ENCODE measurements at places on chromosomes 13 and 19.

GRCh38 chr13:95256091-95256490 is 45.2 kb downstream of the ABCC4 start:
- DNase-seq, result peak; percentile 87

- DNase-seq, result no peak
These were observed 5.2 kb downstream of the HSH2D start for GRCh38 chr19:16148443-16149229.

- no peak for DNase-seq
These were observed 1.6 kb downstream of the RPL13A start for GRCh38 chr19:49488863-49489537.

DNA sequence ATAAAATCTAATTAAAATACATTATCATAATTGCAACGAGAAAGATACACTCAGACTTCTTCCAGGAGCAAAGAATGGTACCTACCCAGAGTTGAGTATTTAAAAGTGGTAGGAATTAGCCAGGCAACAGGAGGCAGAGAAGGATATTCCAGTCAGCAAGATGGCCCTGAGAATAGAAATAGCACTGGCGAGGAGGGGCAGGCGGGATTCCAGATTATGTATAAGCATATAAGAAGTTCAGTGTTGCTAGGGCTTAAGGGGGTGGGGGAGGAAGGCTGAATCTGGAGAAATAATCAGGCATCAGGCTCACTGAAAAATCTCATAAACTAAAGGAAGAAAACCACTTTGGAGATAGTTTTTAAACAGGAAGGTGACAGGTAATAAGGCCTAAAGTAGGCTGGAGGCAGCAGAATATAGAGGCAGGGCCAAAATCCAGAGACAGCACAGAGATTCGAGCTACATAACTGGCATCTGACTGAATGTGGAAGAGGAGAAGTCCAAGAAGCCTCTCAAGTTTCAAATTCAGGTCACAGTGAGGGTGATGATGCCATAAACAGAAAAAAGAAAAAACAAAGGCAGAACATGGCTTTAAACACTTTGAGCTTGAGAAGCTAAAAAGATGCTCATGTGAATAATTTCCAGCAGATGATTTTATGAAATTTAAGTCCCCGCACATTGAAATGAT is 7.5 kb downstream of the KPNA3 start:
- no peak for DNase-seq
